ENCODE measurements at places on chromosomes 11 and 22.
A peak's percentile ranks its signal among the peaks of the same experiment; 100 is the strongest.

DNA sequence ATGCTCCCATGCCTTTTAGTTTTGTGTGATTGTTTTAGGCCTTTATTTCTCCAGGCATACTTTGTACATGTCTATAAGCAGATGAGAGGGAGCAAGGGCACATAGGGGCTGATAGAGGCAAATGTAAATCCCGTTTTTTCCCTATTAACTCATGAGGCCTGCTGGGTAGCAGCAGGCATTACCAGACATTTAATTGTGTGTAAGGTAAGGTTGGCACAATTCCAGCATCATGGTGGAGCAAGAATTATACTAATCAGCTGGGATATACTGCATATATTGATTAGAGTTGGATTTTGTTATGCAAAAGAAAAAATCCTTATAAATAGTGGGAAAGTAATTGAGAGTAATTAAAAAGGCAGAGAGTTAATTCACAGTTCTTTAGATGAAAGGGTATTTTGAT, 12.2 kb downstream of the FAT3 start:
- no peak for DNase-seq

DNA sequence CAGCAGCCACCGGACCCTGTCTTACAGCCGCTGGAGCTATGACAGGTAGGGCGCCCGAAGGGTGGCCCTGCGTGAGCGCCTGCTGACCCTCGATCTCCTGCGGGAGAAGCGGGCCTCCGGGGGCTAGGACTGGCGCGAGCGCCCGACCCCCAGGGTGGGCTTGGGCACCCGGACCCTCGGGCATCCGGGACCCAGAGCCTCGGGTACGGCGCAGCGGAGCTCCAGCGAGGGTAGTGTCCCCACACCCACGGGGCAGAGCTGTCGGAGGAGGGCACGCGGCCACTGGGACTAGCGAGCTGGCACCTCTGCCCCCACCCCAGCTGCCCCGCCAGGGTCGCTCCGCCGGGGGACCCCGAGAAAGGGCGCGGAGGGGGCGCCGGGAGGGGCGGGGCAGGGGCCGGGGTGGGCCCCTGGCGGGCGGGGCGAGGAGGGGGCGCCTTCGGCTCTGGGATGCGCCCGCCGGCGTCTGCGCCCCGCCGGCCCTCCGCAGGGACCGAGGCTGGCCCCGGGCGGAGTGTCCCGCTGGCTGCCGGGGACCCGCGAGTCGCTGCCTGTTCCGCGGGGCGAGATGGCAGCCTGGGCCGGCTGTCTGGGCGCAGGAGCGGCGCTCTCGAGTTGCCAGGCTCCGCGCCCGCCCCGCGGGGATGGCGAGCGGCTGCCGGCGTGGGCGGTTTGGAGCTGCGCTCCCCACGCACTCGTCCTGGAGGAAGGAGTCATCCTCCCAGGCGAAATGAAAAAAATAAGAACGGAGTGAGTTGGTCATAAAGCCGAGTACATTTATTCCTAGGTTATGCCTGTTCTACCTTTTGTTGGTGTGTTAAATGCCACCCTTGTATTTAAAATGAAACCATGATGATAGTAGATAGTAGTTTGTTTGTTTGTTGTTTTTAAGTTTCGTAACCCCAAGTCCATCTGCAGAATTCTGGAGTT, 32.4 kb downstream of the EIF3F start:
- DNase-seq = no peak

GRCh38 chr11:77814848-77815247, 5.7 kb downstream of the RSF1 start:
- DNase-seq = no peak

GRCh38 chr11:77101043-77101537, 1.6 kb upstream of the OMP start:
- no peak for DNase-seq

DNA sequence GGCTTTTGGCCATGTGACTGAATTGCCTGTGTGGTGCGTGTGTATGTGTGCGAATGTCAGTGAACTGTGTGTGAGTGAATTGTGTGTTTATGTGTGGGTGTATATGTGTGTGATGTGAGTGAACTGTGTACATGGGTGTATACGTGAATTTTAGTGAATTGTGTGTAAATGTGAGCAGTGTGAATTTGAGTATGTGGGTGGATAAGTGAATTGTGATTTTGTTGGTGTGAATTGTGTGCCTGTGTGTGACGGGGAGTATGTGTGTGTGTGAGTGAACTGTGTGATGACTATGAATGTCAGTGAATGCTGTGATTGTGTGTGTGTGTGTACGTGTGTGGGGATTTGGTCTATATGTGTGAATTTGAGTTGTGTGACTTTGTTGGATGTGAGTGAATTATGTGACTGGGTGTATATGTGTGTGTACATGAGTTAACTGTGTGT, 3.5 kb downstream of the DDTL start:
- DNase-seq = no peak

DNA sequence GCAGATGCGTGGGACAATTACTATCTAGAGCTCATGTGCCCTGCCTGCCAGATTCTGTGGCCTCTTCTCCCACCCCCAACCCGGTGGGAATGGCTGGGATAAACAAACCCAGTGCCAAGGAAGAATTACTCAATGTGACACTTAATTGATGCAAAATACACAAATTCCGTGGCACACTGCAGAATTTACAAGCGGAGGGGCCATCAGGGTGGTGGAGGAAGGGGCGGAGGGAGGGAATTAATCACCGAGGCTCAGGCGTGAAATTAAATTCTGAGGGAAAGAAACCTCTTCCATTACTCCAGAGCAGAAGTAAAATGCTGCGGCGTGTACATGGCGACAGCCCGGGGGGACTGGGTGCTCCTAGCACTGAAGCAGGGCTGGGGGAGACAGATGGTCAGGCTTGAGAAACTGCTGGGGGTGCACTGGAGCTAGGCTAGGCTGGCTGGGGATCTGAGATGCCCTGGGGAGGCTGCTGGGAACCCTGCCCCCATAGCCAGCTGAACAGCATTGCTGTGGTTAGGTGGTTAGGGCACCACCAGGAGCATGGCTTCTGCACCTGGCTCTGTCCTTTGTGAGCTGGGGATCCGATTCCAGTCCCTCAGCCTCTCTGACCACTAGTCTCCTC, 200.6 kb downstream of the CEP164 start:
- no peak for DNase-seq

DNA sequence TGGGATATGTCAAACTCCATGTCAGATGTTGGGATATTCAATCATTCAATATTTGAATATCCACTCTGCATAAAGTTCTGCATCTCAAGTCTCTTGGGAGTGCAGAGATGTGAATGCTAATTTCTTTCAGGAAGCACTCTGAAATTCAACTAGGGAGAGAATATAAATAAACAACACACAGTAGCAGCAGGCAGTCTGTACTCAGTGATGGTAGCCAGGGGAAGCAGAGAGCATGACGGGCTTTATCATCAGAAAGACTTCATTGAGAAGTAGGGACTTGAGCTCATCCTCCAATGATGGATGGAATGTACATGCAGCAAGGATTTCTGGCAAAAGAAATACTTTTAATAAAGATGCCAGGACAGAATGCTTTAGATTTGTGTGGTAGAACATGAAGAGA, 9.8 kb upstream of the TEAD1 start:
- no peak for DNase-seq

DNA sequence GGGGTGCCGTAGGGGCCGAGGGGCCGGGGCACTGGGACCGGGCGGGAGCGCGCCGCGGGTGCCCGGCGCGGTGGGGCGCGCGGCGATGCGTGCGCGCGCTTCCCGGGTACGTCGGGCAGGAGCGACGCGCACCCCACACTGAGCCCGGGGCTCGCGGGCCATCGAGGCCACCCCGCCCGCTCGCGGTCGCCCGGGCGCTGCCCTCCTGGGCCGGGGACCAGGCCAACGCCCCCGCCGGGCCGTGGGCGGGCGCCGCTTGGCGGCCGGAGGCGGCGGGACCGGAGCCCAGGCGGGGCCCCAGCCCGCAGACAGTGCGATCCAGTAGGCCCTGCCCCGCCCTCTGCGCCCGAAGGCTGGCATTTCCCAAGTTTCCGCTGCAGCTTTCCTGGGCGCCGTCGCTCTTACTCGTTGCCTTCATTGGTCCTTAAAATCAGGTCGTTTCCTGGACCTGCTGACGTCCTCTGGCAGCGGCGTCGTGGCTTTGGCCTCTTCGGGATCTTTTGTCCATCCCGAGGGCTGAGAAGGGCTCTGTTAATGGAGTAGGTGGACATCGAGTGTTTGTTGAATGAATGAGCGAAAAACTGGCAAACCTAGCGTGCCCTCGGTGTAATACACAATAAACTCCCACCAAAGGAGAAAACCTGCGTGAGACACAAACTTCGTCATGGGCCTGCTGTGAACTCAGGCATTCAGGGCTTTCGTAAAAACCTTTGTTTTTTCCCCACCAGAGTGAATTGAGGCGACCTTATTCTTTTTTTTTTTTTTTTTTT, 638 bp downstream of the PARVA start:
- DNase-seq = peak; percentile 52

- DNase-seq = no peak
Measured at GRCh38 chr11:2751523-2752203, 51.9 kb upstream of the KCNQ1OT1 start.

- no peak for DNase-seq
Measured at GRCh38 chr22:43110444-43110926, at the start of gene BIK. BIK (plus strand) TSS chr22:43110750; CDS start chr22:43124023, 13,273 bp downstream.

DNA sequence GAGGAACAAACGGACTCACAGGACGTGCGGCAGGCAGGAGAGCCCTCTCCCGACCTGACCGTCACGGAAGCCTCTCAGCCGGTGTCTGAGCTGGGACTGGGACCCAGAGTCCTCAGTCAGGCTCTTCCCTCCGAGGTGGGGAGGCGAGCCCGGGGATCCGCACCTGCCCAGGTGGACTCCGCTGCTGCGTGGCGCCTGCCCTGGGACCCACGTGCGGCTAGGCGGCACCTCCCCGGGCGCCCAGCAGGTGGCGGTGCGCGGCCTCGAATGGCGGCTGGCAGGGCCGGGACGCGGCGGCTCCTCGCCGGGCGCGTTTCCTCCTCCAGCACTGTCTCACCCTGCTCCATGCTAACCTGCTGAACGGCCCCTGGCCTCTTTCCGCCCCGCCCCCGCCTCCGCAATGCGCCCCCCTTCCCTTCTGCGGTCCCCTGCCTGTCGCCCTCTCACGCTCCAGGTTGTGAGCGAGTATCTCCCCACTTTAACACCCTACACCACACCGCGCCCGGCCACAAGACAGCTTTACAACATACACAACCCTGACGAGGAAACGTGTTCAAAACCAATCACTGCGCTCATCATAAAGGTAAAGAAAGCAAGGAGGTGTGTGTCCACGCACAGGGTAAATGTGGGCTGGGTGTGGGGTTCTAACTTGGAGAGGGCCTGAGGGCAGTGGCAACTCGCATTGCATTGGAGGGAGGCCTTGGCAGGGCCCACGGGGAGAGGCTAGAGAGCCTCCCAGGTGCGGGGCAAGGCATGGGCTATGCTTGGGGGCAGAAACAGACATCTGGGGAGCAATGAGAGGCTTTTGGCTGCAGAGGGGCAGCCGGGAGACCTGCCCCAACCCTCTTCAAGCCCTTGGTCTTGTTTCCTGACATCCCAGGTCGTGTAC, 25.9 kb upstream of the ATXN10 start:
- DNase-seq = peak; percentile 9

- no peak for DNase-seq
Measured at GRCh38 chr11:47388697-47389576, 10.6 kb upstream of the SPI1 start.

DNA sequence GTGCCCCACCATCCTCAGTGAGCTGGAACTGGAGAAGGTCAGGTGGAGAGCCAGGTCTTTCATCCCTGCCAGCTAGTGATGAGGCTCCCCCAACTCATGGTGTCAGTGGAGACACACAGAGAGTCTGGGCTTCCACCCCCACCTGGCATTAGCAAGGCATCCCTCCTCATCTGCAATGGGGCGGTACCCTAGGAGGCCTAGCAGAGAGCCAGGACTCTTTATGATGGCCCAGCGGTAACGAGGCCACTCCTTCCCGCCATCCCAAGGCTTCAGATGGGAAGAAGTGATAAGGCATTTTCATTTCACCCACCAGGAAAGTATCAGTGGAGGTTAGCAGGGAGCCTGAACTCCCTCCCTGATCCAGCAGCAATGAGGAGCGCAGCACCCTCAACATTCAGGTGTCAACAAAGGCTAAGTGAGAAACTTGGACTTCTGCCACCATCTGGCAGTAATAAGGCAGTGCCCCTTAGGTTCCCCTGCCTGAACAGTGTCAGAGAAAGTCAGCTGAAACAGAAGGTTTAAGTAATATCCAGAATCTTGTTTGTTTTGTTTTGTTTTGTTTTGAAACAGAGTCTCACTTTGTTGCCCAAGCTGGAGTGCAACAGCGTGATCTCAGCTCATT, 40.5 kb upstream of the FBLN1 start:
- DNase-seq = no peak

GRCh38 chr11:47863189-47863897, 15.2 kb upstream of the NUP160 start:
- peak; percentile 93 for DNase-seq

- no peak for DNase-seq
Measured at GRCh38 chr11:2807801-2808241, 77.8 kb downstream of the CDKN1C start.

DNA sequence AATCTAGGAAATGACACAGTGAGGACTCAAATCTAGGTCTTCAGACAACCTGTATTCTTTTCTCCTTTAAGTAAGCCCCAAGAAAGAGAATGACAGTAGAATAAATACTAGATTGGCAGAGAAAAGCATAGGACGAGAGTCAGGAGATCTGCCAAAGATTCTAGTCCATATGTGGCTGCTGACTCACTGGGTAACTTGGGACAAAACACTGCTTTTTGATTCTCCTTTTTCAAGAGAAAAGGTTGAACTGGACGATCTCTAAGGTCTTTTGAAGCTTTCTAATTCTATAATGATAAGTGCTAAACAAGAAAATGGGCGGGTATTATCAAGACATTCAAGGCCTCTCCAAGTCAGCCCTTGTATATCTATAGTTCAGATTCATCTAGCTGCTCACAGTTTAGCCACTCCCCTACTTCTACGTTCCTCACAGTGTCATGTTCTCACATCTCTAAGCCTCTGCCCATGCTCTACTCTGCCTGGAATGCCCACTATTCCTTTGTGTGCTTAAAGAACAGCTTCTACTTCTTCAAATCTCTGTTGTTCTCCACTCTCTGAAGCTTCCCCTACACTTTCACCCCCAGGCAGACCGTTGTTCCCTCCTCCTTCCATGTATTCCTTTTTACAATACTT, 53.0 kb downstream of the RELT start:
- DNase-seq = peak; percentile 35

GRCh38 chr11:110901441-110901840, 189.2 kb upstream of the ARHGAP20 start:
- DNase-seq = no peak

DNA sequence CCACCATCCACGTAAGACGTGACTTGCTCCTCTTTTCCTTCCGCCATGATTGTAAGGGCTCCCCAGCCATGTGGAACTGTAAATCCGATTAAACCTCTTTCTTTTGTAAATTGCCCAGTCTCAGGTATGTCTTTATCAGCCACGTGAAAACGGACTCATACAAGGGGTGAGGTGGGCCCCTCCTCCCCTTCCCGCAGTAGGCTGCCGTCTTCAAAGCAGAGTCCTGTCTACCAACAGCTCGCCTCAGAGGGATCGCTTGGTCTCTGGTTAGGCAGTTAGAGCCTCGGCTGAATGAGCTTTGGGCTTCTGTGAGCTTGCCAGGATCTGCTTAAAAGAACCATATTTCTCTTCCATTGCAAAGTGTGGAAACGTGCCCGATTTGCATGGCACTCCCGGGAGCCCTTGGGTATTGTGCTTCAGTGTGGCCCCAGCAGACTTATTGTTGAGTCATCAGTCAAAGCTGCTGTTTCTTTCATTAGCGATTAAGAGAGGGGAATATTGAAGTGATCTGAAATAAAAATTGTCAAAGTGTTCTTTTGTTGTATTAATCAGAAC, 338.3 kb downstream of the TBC1D22A start:
- no peak for DNase-seq
